Omental fat pad (tissue), 4 donors: ENCODE measurements at places on chromosomes 11 and 22.

GRCh38 chr11:114284021-114284420 lies 12.2 kb upstream of the NNMT start:
- no peak for DNase-seq

DNA sequence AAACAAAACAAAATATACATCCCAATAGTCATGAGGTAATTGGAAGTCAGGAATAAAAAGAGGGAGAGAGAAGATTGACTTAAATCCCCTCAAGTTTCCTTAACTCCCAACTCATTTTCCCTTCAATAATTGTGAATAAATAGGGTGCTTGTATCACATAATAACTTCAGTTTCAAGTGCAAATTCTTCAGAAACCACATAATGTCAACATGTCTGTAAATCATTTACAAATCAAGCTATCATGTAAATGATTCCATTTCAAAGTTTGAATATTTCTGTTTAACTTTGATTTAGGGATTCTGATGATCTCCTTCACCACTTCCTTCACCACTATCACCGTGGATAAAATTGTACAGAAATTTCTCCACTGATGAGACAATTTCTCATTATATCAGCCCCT lies 23.2 kb downstream of the CASP5 start:
- no peak for DNase-seq

DNA sequence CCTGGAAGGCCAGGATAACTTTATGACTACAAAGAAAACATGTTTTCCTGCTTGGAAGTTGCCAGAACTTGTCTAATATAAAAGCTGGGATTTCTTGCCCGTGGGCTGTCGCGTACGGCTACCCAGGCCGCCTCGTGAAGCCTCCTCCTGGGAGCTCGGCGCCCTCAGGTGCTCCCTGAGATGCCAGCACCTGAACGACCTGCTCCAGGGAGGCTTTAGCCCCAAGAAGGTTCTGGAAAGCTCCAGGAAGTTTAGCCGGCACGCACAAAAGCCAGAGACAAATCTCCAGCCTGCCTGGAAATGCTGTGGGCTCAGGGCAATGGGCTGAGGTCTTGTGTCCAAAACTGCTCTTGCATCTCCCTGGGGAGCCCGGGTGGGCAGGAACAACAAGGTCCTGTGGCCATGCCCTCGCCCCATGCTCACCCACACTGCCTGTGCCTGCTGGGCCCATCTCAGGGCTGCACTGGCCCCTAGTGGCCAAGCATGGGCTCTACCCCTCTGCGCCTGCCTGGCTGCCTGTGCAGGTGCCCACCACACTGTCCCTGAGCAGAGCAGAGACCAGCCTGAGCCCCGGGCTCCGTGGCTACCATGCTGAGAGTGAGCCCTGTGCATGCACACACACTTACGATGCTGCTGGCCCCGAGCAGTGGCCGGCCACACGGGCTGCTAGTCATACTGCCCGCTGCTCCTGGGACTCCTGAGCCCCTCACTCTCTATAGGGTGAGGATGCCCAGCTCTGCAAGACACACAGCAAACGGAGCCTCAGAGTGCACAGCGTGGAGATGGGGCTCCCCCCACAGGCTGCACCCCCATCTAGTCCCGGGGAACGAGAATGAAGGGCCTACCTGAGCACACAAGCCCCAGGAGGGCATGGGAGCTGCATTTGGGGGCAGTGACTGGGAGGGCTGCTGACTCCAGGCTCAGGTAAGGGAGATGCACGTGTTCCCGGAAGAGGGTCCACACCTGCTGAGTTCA lies 4.9 kb upstream of the CELSR1 start:
- DNase-seq, result no peak

DNA sequence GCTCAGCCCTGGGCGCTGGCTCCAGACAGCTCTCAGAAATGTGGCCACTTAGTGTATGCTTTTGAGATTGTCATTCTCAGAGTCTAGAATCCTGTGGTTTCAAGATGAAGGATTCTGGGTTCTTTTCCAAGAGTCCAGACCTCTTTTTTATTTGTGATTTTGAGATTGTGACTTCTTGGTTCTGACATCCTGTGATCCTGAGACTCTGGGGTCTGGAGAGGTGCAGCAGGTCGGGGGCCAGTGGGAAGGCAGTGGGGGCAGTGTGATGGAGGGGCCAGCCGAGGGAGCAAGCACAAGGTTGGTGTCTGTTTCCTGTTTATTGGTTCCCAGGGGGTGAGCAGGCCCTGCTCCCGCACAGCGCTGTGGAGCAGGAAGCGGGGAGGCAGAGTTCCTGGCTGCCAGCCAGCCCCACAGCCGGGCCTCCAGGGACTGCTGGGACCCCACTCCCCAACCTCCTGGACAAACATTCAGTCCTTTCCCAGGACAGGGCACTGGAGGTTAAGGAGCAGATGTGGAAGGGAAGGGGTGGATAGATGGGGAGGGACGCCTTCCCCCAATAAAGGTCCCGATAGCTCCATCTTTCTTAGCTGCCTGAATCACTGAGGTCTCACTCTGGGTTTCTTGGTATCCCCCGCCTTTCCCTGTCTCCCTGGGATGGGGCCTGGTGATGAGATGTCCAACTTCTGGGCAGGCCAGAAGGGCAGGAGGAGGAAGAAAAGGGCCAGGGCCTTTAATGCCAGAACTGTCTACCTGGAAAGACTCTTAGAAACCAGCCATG lies 13.7 kb downstream of the ARHGEF17 start:
- no peak for DNase-seq

DNA sequence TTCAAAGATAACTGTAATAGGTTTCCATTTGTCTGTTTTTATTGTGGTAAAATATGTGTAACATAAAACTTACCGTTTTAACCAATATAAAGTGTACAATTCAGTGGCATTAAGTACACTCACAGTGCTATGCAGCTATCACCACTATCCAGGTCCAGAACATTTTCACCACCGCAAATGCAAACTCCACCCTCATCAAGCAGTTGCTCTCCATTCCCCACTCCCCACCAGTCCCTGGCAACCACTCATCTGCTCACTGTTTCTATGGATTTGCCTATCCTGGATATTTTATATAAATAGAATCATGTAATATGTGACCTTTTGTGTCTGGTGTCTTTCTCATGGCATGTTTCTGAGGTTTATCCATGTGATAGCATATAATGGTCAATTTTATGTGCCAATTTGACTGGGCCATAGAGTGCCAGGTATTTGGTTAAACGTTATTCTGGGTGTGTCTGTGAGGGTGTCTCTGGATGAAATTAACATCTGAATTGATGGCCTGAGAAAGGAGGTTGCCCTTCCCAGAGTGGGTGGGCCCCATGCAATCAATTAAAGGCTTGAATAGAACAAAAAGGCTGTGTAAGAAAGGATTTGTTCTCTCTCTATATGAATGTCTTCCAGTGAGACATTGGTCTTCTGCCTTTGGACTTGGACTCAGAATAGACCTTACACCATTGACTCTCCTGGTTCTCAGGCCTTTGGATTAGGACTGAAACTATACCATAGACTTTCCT lies 17.2 kb upstream of the SMCO4 start:
- DNase-seq, result no peak

DNA sequence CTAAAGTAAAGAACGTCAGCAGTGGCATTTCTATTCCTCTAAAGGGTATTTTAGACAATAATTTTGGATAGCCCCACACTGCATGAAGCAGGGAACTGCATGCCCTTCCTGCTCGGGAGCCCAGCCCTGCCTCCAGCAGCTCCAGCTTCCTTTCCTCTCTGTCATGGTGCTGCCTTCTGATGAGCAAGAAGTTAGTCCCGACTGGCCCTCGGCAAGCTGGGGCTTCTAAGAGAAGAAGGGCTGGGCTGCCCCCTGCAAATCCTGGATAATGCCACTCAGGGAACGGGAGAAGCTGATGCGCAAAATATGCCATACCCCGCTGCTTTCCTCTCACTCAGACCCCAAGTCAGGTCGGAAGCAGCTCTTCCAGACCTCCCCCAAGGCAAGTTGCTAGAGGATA lies 296.4 kb downstream of the ETS1 start:
- no peak for DNase-seq
